ENCODE measurements at places on chromosomes 11 and 22. TPM values are rescaled to one million over a fixed set of nuclear protein-coding genes. Genes with fewer than 3 reads are reported as not detected.

GRCh38 chr22:19066531-19067271 lies 55.5 kb downstream of the DGCR2 start:
- no peak for DNase-seq

DNA sequence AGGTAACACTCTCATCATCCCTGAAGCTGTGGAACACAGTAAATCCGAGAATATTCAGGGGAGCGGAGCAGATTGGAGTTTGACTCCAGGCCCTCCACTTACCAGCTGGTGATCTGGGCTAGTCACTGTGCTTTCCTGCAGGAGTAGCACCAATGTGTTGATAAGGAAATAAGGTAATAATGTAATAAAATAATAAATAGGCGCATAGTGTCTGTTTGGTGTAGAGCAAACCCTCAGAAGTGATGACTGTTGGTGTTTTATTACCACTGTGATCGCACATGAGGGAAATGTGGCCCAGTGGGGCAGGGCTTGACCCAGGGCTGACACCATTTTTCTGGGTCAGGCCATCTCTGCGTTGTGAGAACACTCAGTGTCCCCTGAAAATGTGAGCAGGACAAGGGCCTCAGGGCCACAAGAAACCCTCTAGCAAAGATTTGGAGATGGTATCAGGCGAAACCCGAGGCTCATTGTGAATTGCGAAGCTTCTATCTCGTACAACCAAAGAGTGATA lies 563.9 kb upstream of the B3GAT1 start:
- DNase-seq = no peak

GRCh38 chr22:43297270-43298061 lies 45.7 kb downstream of the SCUBE1 start:
- DNase-seq = no peak

DNA sequence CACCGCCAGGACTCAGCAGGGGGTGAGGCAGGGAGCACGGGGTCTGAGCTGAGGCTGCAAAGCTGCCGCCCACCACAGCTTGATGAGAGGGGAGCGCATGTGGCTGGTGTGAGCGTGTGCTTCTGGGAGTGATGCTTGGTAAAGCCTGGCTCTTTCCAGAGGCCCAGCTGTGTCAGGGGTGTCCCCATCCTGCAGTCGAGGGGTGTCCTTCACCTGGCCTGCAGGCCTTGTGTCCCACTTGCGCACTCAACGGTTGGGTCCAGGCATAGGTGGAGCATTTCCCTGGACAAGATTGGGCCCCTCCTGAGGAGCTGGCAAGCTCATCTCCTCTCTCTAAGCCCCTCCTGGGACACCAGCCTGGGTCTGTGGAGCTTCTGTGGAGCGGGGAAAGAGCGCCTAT lies 273.9 kb downstream of the TBC1D22A start:
- DNase-seq = no peak

- no peak for DNase-seq
Measured at GRCh38 chr11:132047167-132047566, 676.8 kb downstream of the NTM start.

DNA sequence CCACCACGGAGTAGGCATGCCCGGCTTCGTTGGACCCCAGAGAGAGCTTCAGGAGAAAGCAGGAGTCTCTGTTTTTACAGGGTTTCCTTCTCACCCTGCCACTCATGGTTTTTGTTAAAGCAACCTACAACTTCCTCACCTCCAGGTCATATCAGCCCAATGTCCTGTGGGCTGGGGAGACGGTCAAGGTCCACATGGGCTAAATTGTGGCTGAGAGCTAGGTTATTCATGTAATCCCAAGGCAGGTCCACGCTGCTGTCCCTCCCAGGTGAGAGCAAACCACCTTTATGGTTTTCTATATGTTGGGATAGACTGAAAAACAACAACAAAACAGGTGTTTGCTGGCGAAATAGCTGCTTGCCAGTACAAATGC lies 19.5 kb downstream of the TSPAN32 start:
- DNase-seq = no peak

- DNase-seq = peak; percentile 59
Measured at GRCh38 chr22:26995235-26995634, 337.8 kb downstream of the MIAT start.

GRCh38 chr11:60870276-60870675 lies 2.9 kb downstream of the ZP1 start:
- DNase-seq = no peak

GRCh38 chr11:69250186-69251056 lies 43.5 kb upstream of the MYEOV start:
- DNase-seq = no peak

DNA sequence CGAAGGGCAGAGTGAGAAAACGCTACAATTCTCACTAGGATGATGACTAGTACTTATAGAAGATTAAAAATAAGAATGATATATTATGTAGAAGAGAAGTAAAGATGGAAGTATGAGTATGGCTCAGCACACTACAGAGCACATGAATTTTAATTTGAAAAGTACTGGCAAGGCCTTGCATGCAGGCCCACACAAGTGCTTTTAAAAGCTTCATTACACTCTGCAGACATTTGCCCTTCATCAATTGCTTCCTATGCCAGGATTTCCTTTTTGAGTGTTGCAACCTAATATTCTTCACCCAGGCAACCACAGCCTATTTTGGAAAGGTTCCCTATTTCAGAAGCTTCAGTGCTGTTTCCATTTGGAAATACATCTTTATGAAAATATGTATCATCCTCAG lies 81.1 kb downstream of the LARGE2 start:
- DNase-seq = peak; percentile 45

GRCh38 chr11:114395736-114396135 lies 4.6 kb downstream of the C11orf71 start:
- DNase-seq = no peak

OR9G1 gene
- polyA plus RNA-seq = not detected

OR8G1 gene
- polyA plus RNA-seq = not detected

MS4A3 gene
- polyA plus RNA-seq = 0.78 TPM

MS4A12 gene
- polyA plus RNA-seq = not detected

CABP7 gene
- polyA plus RNA-seq = not detected
